ENCODE measurements at places on chromosomes 3 and 15.

DNA sequence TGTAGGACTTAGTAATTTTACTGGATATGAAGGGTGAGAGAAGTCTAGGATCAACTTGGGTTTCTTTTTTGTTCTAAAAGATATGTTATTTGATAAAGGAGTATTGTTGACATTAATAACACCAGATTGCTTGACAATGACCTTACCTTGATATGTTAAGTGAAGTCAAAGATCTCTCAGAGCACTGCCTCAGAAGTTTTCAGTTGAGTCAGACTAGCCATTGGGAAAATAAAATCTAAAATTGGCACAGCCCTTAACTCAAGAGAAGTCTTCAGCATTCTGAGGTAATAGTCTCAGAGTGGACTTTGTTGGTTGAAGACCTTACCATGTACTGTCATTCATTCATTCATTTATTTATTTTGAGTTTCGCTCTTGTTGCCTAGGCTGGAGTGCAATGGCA, 22.4 kb upstream of the ZNF609 start:
- DNase-seq, result no peak

DNA sequence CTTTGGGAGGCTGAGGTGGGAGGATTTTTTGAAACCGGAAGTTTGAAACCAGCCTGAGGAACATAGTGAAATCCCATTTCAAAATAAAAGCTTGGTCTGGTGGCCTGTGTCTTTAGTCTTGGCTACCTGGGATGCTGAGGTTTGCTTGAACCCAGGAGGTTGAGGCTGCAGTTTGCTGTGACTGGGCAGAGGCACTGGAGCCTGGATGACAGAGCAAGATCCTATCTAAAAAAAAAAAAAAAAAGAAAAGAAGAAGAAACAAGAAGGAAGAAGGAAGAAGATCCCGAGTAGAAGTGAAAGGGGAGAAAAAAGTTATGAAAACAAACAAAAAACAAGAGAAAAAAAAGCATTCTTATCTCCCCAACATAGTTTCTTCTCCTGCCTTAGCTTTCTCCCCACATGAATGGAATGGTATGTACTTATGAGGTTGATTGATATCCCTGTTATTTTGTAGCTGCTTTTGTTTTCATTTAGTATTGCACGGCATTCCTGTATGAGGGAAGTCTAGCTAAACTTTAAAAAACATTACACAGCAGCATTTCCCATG, 42.4 kb downstream of the TMEM40 start:
- no peak for DNase-seq

DNA sequence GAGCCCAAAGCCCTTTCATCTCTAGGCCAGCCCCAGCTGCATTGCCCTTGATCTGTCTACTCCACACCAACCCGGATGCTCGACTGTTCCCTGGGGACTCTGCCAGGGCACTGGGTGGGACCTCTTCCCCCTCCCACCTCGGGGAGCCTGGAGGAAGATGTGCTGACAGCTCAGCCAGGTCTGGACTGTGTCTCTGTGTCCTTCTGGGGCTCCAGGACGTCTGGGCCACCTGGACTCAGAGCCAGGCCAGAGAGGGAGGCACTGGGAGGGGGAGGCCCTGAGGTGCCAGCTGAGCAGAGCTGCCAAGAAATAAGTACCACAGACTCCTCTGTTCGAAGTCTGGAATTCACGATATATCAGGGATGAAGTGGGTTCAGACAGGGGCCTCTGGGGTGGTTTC, 5.8 kb upstream of the HCN4 start:
- DNase-seq, result no peak

DNA sequence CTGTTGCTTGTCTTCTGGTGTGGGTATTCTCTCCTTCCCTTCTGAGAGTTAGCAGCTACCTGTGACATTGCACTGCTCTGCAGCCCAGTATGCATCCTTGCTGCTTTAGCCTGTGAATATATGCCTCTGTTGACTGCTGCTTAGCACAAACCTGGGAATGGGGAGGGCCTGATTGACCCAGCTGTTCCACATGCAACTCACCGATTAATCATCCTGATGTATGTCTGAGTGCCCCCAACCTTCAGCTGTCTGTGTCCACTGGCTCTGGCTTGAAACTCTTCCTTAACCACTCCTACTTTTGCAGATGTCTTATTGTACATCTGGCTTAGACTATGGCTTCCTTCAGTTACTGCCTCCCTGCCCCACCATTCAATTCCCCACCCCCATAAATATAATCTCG, 119.1 kb downstream of the RASA2 start:
- no peak for DNase-seq

DNA sequence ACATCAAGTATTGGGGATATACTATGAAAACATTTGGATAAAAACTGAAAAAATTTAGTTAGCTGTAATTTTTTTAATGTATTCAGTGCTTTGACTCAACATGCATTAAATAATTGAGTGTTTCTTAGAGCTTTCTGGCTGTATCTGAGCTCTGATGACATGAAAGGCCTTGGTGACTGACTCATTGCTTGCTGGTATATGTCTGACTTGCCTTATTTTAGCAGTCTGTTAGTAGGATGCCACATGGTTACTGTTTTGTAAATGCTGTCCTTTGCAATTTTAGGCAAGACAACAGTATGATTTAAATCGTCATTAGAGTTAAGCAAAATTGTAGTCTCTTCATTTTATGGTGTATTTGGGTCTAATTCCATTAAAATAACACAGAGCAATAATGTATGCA, 199.2 kb downstream of the GHSR start:
- no peak for DNase-seq

DNA sequence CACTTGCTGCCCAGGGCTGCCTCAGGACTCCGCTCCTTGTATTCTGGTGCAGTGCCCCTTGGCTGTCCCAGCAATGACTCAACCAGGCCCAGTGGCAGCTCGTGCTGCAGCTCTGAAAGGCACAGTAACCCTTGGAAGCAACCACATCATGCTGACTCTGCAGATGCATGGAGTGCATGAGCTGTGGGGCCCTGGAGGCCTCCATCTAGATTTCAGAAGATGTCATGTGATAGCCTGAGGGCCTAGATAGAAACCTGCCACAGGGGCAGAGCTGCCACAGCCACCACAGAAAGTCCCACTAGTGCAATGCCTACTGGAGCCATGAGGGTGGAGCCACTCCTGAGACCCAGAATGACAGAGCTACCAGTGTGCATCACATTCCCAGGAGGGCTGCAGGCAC, 117.1 kb upstream of the SMAD3 start:
- no peak for DNase-seq

- no peak for DNase-seq
Measured at GRCh38 chr3:81770710-81771109, 9.3 kb upstream of the GBE1 start.

GRCh38 chr15:22808761-22809280, 22.4 kb downstream of the NIPA1 start:
- DNase-seq, result no peak

GRCh38 chr15:25990220-25990619, 127.1 kb upstream of the ATP10A start:
- DNase-seq, result no peak

DNA sequence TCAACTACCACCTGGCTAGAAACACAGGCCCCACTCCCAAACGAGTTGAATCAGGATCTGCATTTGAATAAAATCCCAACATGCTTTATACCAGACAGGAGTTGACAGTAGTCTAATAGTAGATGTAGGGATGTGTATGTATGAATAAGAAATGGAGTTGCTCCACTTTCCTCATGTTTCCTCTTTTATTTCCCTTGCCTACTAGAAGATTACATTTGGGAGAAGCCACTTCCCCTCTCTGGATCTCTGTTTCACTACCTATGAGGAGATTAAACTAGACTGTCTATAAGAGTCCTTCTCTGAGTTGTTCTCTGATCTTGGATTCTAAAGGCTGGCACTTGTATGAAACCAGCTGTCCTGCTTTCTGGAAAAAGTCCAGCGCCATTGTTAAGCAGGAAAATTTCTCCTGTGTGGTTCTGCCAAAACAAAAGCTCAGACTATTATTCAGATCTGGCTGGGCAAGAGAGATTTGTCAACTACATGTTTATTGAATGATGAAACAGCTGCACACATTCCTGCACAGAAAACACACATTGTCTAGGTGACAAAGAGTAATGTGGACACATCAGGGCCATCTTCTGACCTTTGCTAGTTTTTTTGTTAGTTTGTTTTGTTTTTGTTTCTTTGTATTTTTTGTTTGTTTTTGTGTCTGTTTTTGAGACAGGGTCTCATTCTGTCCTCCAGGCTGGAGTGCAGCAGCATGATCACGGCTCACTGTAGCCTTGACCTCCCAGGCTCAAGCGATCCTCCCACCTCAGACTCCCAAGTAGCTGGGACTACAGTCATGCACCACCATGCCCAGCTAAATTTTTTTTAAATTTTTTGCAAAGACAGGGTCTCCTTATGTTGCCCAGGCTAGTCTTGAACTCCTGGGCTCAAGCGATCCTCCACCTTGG, 29.9 kb downstream of the ACP3 start:
- DNase-seq, result no peak

DNA sequence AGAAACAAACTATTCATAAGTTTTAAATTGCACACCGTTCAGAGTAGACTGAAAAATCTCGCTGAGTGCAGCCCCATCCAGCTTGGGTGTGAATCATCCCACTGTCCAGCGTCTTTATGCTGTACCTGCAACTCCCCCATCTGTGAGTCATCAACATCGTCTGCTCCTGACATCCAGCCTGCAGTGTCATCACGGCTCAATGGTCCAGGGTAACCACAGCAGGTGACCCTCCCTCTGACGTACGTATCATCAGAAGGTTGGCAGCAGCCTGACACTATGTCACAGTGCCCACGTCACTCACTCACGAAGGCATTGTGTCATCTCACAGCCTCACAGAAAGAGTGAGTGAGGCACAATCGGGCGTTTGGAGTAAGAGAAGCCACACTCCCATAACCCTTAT, 65.2 kb downstream of the TPRA1 start:
- no peak for DNase-seq

DNA sequence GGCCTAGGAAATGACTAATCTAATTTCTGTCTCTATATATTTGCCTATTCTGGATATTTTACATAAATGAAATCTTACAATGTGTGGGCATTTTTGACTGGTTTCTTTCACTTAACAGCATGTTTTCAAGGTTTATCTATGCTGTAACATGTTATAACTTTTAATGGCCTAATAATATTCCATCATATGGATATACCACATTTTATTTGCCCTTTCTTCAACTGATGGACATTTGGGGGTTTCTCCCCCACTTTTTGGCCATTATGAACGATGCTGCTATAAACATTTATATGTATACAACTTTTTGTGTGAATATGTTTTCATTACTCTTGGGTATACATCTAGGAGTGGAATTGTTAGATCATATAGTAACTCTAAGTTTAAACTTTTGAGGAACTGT, 357.3 kb upstream of the ADAMTS9 start:
- no peak for DNase-seq

DNA sequence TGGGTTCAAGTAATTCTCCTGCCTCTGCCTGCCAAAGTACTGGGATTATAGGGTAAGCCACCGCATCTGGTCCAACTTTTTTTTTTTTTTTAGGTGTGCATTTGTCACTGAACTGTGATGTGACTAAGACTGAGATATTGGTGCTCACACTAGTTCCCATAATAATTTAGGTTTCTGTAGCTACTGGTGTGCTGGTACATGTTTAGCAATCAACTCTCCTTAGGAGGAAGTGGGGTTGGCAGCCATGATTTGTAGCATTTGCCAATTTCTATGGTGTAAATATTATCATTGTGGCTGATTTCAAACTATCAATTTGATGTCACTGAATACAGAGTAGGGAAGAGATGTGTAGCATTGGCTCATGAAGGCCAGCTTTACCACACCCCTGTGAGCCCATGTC, 372.7 kb downstream of the EDEM1 start:
- no peak for DNase-seq

DNA sequence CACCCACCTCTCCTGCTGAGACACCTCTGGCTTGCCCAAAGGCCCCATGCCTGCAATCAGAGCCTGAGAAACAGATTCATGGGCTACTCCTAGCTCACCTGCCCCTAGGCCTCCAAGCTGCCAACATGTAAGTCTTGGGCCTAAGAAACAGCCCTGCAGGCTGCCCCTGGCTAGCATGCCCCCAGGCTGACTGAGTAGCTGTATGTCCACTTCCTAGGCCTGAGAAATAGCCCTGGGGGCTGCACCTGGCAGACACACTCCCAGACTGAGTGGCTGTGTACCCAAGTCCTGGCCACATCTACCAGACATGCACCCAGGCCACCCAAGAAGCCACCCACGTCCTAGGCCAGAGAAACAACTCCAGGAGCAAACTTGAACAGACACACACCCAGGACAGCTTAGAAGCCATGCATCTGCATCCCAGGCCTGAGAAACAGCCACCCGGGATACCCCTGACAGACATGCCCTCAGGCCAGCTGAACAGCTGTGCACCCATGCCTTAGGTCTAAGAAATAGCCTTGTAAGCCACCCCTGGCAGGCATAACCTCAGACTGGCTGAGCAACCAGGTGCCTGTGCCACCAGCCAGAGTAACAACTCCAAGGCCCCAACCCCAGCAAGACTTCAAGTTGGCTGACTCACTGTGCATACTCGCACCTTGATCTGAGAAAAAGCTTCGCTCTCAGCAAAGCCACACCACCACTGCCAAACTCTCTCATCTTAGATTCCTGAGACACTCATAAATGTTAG, 12.0 kb upstream of the NRG4 start:
- no peak for DNase-seq

DNA sequence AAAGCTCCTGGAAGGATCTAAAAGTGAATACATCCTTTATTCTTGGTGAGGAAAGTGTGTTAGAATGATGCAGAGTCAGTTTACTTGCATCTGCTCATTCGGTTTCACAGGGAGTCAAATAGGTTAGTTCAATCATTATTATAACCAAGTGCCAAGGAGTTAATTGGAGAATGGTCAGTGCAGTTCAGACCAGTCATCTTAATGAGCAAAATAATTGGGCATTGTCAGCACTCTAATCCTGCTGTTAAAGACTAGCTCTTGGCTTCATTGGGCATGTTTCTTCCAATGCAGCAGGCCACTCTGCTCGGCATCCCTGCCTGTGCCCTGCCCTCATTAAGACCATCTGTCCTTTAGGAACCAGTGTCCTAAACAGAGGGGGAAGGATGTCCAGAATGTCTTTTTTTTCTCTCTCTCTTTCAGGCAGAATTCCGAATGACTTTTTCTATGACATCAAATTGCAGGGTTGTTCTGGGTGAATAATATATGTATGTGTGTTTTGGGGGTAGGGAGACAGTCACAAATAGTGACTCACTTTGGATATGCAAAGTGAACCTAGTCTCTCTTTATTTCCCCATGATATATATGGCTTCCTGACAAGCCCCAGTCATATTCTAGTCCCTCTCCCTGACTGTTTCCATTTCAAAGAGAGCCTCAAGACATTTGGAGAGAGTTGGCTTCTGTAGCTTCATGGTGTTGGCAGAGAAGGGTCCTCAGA, 205.4 kb upstream of the TRIM42 start:
- DNase-seq, result no peak

- DNase-seq, result no peak
Measured at GRCh38 chr3:141280690-141281089, 49.1 kb downstream of the PXYLP1 start.

All from AG04450 (cell line).